ENCODE measurements at places on chromosomes 4 and X.

GRCh38 chrX:111020283-111020682, 75.7 kb upstream of the PAK3 start:
- DNase-seq: no peak

- DNase-seq: no peak
Measured at GRCh38 chr4:185461565-185461964, 10.0 kb downstream of the CCDC110 start.

DNA sequence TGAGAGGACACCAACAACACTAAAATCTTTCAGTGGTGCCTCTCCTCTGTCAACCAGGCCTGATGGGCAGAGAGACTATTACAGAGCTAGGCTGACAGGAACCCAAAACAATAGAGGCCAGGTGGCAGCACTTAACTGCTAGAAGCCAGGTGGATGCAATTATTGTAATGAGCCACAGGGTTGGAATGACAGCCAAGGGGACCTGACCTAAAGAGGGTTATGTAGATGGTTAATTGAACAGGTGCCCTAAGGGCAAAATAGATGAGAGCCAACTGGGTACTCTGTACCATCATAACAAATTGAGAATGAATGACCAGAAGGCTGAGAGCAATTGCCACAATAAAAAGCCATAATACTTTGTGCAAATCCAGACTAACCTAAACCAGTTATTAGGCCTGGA, 24.7 kb upstream of the FRAS1 start:
- DNase-seq: no peak

DNA sequence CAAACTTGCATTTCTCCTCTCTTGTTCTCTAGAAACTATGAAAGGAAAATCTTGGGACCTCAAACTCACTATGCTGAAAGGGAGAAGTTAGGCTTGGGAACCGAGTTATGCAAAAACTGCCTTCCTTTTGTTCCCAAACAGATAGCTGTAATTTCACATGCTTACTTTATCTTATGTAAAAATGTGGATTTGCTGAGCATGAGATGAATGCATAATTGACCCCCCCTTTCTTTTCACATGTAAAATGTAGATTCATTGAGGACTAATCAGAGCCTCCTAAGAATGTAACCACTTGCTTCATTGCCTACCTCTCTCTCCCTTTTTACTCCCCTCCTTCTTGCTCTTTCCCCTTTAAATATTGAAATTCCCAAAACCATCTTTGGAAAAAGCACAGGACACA, 18.0 kb downstream of the TBC1D9 start:
- DNase-seq: no peak

DNA sequence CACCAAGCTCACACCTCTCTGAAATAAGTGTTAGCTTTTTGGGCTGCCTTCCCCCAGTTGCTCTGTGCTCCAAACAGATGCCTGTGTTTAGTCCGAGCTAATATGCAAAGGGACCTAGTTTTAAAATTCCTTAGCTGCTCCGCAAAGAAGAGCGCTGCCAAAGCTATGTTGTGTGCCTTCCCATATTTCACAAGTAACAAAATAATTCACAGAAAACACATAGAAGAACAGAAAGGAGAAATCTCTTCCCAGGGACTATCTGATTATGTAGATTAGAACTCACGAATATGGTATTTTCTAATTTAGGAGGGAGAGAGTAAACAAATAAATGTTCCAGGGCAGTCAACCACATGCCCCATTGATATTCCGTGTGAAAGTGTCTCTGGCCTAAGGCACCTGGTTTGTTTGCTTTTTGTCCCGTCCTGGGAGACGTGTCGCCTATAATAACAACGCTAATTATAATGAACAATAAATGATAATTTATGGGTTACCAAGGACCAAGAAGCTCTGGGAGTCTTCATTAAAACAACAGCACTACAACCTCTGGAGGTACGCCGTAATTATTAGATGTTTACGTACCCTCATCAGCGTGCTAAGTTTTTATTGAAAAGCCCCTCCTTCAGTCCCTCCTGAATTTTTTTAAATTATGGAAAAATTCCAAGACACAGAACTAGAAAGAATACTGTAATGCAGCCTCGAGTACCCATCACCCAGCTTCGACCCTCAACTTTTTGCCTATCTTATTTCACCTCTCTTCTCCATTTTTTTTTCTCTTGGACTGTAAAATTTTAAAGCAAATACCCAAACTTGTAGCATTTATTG, 1.2 kb upstream of the CCNG2 start:
- DNase-seq: no peak

- DNase-seq: peak; percentile 6
Measured at GRCh38 chr4:100450449-100450848, 67.4 kb downstream of the EMCN start.

- peak; percentile 12 for DNase-seq
Measured at GRCh38 chr4:78298618-78299017, 241.5 kb downstream of the FRAS1 start.

GRCh38 chrX:124230655-124231450, 101.6 kb upstream of the TEX13D start:
- DNase-seq: no peak

- peak; percentile 44 for DNase-seq
Measured at GRCh38 chr4:53309321-53310040, 56.4 kb downstream of the SCFD2 start.

GRCh38 chrX:16870862-16871815, 977 bp upstream of the RBBP7 start:
- DNase-seq: peak; percentile 55

DNA sequence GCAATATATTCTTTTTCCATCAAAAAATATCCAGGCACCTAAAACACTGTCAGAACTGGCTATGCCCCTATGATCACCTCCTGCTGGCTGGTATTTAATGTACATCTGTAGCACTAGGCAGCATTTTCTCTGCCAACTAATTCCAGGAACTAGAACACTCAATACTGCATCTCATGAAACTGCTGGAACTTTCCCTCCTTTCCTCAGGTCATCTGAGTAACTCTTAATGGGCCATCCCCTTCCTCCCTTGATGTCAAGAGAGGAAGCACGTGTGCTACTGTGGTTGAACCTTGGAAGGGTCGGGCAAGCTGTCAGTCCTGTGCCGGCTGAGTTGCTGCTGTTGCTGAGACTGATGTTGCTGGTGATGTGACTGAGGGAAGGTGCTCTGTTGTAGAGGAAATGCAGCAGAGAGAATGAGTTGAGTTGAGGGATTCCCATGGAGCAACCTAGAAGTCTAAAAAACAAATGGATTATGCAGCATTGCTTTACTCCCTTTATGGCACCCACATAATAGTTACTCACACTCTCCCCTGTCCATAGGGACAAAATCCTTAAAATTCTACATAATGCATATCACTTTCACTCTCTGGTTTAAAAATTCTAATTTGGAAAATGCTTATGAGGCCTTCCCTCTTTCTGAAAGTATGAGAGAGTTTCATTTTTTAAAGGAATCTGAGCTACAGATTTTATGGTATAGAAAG, 39.5 kb downstream of the TMEM165 start:
- no peak for DNase-seq

DNA sequence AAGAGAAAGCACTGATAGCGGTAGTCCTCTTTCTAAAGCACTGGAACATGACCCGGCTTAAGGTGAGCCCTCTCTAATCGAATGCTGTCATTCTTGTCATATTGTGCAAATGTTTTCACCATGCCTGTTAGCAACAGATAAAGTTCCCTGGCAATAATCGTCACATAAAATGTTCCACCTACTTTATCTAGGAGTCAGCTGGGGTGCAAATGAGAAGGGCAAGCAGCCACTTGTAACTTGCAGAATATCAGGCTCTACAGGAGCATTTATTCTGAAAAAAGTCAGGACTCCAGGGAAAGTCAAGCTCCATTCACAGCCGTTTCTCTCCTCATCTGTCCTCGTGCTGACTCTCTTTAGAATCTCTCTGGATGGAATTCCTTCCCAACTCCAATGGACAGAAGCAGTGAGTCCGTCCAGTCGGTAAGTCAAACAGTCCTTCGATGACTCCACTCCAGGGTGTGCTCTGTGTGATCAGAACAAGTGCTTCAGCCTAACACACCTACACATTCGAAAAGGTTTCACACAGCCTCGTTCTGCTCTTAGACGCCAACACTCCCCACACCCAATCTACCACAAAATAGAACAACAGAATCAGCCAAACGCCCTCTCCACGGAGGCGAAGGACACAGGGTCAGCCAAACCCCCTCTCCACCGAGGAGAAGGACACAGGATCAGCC, 101.7 kb upstream of the FRG1 start:
- DNase-seq: no peak

DNA sequence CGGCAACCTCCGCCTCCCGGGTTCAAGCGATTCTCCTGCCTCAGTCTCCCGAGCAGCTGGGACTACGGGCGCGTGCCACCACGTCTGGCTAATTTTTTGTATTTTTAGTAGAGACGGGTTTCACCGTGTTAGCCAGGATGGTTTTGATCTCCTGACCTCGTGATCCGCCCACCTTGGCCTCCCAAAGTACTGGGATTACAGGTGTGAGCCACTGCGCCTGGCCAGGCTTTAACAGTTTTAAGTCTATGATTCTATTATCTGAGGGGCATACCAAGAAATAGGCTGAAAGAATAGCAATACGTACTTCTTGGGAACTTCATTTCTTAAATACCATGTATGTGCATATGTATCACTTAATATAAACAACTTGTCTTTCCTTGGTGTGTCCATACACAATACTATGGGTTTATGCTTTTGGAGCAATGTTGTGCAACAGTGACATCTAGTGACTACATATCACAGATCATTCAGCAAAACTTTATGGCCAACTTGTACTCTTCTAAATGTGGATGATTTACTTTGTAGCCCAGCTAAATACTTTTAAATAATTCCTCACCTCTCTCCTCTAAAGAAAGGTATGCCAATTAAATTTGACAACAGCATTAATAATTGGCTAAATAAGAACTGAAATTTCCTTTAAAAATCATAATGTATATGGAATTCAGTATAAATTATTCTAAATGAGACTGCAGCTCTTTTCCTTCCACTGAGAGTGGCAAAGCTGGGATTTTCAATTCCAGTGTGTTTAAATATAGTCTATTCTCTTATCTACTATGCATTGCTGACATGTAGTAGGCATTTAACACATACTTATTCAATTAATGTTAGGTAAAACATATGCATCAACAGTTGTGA, 10.4 kb downstream of the SLC9B1 start:
- peak; percentile 59 for DNase-seq

GRCh38 chr4:76576824-76577223, 141.8 kb downstream of the SHROOM3 start:
- no peak for DNase-seq

GRCh38 chrX:107936434-107936730, 45.8 kb downstream of the TEX13B start:
- DNase-seq: no peak

GRCh38 chr4:150867148-150867547, 147.9 kb downstream of the LRBA start:
- DNase-seq: peak; percentile 65

- DNase-seq: peak; percentile 54
Measured at GRCh38 chrX:107686792-107687191, 58.5 kb downstream of the PRPS1 start.

DNA sequence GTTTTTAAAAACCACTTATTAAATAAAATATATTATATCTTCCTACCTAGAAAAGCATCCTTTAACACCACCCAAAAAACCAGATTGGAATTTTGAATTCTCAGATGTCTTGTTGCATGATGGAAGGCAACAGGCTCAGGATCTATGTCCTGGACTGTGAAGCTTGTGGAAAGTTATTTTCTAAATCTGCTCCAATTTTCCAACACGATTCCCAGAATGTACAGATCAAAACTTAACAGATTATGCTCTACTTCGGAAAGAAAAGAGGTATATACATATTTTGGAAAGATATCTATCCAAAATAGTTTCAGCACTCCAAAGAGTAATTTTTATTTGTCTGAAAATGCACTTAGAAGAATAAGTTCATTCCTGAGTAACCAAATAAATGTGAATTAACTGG, 291.7 kb upstream of the EMCN start:
- no peak for DNase-seq

- DNase-seq: no peak
Measured at GRCh38 chrX:64739792-64740378, 236.4 kb downstream of the ZC4H2 start.

- DNase-seq: peak; percentile 22
Measured at GRCh38 chr4:163395758-163396157, 52.1 kb downstream of the NPY5R start.

DNA sequence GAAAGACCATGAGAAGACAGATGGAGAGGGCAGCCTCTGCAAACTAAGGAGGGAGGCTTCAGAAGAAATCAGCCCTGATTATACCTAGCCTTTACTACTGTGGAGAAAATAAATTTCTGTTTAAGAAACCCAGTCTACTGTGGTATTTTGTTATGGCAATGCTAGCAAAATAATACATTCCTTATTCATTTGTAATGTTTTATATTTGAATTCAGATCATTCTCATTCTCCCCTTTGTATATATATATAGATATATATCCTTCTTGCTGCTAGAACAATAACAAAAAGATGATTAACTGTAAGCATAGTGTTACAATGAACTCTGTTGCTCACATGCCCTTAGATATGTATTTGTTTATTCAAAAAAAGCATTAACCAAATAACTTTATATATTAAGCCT, 22.5 kb downstream of the DMD start:
- no peak for DNase-seq

- peak; percentile 48 for DNase-seq
Measured at GRCh38 chrX:34956916-34957315, 14.3 kb downstream of the FAM47B start.

DNA sequence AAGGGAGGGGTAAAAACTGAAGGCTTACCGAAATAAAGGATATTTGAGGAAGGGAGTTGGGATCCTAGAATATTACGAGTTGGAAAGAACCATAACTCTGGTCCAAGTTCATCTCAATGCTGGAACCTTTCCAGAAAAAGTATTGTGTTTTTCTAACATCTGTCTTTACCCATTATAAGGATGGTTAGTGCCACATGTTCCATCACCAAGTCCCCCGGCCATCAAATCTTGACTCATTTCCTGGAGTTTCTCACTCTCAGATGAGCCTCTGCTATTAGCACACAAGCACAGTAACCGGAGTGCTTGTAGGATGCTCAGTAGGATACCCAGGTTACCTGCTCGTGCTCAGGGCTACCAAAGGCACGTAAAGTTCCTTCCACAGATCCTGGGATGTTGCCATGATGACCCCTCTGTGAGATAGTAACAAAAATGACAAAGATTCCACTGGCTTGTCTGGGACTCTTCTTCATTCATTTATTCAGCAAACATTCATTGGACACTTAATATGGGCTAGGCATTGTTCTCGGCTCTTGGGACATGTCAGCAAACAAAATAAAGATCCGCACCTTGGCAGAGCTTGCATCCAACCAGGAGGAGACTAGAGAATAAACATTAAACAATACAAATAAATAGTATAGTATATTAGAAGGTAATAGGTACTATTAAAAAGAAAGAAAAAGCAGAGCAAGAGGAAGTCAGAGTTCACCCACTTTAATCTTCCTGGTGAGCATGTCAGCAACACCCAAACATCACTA, 36.3 kb downstream of the PKD2 start:
- DNase-seq: peak; percentile 44

DNA sequence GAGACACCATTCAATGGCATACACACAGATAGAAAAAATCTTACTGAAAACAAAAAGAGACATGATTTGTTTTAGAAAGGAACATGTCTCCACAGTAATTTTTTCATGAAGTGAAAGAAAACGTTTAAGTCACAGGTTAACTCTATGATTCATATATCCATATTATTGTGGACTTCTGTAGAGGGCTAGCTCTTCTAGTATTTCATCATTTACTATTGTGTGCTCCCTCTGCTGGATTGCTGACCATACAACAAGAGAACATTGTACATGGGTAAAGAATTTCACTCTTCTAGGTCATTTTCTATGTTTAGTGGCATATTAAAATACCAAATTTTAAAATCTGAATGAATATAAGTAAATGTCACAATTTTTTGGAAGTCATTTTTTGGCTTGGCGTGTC, 91.8 kb upstream of the POU3F4 start:
- no peak for DNase-seq
